CD4-positive, alpha-beta T cell treated with Interleukin-6 for 4 hours (primary cell): ENCODE measurements at places on chromosomes 13 and 19.
A peak's percentile ranks its signal among the peaks of the same experiment; 100 is the strongest.

- no peak for DNase-seq
Measured at GRCh38 chr13:41306271-41307145, 4.6 kb upstream of the NAA16 start.

DNA sequence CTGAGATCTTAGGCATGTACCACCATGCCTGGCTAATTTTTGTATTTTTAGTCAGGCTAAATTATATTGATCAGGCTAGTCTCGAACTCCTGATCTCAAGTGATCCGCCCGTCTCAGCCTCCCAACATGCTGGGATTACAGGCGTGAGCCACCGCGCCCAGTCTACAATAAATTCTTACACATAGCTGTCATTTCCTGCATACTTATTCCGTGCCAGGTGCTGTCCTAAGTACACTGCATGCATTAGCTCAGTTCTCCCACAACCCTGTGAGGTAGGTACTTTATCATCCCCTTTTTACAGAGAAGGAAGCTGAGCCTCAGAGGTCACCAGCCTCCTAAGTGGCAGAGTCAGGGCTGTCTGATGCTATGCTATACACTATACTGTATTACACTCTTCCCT is 7.2 kb upstream of the RHPN2 start:
- DNase-seq = no peak

DNA sequence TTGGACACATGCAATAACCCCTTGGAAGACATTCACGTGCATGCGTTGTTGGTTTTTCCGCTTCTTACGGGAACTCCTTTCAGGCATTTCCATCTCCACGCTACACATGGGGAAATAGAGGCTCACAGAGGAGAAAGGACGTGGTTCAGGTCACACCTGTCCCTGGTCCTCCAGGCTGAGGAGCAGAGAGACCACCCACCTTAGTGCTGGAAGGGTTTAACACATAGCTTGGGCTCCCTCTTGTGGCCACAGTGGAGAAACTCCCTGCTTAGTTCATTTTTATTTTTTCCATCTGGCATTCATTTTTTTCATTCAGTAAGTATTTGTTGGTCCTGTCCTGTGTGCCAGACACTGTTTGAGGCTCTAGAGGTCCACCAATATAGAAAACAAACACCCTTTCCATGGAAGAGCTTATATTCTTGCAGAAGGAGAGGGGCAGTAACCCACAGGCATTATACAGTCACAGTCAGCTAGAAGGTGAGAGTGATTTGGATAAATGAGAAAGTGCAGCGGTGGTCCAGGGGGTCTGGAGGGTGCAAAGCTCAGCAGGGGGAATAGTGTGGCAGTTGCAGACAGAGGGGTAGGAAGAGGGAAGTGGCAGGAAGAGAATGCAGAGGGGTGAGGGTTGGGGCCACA is 24.2 kb upstream of the TTYH1 start:
- DNase-seq = peak; percentile 83

DNA sequence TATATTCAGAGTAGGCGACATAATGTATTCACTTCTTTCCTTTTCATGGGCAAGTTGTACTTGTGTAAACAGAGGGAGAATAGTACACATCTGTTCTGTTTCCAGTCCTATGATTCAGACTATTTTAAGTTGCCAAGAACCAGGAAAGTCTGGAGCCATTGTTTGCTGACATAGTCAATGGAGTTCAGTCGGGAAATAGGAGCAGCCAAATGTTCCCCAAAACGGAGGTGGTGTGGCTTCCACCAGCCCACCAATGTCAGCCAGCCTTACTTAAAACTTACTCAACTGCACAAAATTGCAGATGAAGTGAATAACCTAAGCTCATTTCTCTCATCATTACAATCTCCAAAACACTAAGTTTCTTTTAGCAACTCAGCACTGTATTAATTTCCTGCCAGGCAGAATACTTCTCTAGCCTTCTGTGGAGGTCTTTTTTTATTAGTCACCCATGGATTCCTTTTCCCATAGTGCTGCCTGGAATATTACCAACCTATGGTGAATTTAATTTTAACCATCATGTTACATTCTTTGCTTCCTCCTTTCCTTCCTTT is 22.3 kb upstream of the CSNK1A1L start:
- no peak for DNase-seq

DNA sequence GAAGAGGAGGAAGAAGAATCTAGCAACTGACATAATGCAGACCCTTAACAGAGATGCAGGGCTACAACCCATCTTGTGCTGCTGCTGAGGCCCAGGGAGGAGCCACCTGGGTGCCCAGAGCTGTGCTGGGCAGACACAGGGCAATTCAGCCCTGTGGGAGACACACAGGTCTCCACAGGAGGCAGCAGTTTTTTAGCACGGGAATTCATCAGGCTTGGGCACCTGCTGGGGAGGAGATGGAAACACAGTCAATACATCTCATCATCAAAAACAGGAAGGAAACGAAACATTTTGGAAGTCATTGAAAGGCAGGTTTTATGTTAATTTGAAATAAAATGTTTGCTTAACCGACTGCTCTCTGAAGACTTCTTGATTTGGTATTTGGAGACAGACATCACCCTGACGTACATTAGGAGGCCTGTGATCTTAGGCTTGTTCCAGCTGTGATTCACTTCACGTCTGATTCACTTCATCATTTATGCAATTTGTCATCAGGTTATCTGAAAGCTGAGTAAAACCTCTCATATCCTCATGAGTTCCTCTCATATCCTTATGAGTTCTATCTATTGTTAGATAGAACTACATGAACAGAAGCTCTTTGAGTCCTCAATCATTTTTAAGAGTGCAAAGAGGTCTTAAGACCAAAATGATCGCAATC is 77.4 kb downstream of the CYSLTR2 start:
- DNase-seq = no peak

GRCh38 chr19:6393983-6394412 is 1.0 kb upstream of the GTF2F1 start:
- DNase-seq = peak; percentile 84

DNA sequence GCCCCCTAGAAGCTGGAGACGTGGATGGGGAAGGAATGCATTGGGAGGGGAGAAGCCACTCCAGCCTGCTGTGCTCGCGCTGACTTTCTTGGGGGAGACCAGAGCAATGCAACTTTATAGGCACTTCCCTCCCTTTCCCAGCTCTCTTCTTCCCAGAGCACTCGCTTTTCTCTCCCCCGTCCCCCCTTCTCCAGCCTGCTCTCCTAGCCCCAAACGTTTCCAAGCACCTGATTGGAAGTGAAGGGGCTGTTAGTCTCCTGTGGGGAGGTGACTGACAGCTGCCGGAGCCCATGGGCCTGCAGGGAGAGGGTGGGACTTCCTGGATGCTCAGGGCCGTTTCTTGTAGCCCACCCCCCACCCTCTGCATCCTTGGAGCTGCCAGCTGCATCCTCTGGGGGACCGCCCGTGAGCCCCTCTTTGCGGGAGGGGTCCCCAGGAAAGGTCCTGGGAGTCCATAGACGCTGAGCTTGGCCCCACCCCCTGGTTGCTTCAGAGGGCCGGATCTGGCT is 2.5 kb downstream of the HDGFL2 start:
- no peak for DNase-seq

DNA sequence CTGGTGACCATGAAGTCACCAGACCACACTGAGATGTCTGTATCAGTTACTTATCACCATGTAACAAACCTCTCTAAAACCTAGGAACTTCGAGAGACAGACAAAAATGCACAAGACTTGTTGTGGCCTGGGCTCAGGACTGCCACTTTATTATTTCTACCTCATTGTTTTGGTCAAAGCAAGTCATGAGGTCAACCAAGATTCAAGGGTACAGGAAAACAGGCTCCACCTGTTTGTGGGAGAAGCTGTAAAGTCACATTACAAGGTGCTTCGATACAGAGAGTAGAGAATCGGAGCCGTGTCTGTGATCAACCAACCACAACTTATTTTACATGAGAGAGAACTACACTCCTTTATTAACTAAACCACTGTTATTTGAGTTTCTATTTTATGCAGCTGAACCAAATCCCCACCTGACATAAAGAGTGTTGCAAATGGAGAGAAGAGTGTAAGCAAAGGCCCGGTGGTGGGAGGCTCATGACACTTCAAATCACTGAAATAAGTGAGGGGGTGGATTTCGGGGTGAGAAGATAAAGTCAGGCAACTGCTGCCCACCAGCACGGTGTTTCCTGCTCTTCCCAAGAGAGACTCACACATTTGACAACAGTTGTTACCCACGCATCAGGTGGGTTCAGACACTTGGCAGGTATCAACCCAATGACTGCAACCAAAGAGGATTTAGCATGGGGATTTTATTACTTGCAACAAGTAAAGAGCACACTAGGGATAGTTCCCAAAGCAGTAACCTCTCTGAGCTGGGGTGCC is 39.0 kb upstream of the IGSF23 start:
- DNase-seq = no peak

- DNase-seq = peak; percentile 42
Measured at GRCh38 chr19:50669302-50670101, 20.3 kb downstream of the C19orf81 start.

- DNase-seq = no peak
Measured at GRCh38 chr19:47407417-47407774, 11.9 kb downstream of the MEIS3 start.

GRCh38 chr19:35156673-35157014 is 2.1 kb downstream of the FXYD5 start:
- no peak for DNase-seq

DNA sequence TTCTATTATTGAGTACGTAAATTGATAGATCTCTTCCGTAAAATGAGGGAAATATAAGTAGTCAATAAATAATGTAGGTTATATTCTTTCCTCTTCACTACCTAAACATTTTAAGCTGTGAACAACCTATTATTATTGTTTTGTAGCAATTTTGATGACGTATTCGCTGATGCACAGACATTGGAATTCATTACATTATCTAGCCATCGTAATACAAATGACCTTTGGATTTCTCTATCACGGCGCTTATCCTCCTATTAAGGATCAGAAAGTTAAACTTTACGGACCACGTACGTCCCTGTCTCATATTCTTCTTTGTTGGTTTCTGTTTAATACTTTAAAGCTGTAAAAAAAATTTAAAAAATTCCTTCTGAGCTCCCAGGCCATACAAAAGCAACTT is 264.9 kb downstream of the ITGBL1 start:
- DNase-seq = no peak

DNA sequence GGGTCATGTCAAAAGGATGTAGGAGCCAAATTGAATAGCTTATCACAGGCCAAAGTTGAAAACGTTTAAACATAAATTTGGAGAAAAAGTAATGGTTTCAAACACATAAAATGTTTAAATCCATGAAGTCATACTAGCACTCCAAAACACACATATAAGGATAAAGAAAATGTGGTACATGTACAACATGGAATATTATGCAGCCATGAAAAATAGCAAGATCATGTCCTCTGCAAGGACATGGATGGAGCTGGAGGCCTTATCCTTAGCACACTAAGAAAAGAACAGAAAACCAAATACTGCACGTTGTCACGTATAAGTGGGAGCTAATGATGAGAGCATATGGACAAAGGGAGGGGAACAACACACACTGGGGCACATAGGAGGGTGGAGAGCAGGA is 911.7 kb upstream of the PCDH20 start:
- no peak for DNase-seq

- DNase-seq = peak; percentile 34
Measured at GRCh38 chr13:98930151-98930591, 47.7 kb downstream of the DOCK9 start.

DNA sequence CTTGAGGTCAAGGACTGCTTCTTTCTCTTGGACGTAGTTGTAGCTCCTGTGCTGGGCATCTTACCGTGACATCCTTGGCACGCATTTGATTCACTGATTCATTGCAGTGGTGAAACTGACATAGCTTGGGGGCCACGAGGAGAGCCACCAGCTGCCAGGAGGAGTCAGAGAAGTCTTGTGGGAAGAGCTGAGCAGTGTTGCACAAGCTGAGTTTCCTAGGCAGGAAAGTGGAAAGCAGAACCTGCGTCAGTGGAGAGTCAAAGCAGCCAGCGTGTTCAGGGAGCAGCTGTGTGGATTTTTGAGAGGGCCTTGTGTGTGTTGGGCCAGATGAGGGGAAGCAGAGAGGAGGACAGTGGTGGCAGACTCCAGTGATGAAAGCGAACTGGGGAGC is 5.3 kb upstream of the GPR183 start:
- DNase-seq = no peak

DNA sequence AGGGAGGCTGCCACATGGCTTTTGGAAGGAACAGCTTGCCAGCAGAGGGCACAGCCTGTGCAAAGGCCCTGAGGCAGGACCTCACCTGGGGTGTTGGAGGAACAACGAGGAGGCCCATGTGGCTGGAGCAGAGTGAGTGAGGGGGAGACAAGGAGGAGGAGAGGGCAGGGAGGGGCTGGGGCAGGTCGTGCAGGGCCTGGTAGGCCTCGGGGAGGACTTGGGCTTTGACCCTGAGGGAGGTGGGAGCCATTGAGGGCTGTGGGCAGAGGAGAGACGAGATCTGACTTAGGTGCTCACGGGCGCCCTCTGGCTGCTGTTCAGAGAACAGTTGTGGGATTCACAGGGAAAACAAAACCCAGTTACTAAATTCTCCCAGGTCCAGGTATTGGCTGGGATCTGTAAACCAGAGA is 25.2 kb downstream of the ZNRF4 start:
- DNase-seq = peak; percentile 30

DNA sequence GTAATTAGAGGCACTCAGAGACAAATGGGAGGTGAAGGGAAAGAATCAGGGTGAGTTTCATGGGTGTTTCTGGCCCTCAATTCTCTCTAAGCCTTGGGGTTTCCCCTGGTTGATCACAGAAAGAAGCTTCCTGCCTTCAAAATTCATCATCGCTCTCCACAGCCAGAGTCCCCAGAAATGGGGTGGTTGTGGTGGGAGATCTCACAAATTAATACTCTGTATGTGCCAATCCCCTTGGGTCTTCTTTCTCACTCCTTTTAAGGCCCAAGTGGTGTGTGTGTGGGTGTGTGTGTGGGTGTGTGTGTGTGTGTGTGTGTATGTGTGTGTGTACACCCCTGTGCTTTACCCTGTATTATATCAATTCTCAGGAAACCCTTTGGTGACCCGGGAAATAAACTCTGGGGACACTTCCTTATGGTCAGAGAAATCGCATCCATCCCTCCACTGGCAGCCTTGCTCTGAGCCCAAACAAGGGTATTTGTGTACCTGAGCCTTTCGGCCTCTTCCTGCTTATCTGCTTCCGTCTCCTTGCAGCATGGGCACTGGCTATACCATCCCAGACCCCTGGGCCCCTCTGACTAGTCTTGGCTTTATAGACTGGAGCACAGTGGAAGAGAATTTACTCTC is 2.8 kb upstream of the FCGBP start:
- DNase-seq = peak; percentile 36

- DNase-seq = peak; percentile 16
Measured at GRCh38 chr19:42634409-42635232, 39.9 kb upstream of the CEACAM8 start.

DNA sequence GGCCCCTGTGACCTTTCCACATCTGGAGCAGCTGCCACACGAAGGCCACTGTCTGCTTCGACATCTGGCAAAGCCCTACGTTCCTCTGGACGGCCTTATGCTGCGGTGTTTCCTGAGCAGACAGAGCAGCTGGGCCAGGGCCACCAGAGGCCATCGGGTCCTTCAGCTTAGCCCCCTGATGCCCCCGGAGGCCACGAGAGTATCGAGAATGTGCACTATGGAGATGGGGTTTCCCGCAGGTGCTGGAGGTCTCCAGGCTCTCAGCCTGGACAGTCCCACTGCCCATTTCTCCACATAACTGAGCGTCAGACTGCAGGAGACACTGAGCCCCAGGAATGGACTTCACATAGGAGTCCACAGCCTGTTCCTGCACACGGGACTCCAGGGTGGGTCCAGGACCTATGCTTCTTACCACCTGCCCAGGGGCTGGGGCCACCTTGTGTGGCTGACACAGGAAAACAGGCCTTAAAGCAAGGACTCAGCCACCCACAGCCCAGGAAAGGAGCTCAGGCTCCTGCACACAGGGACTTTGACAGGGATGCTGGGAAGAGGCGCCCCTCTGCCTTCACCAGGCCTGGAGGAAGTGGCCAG is 80.7 kb downstream of the SLC7A1 start:
- no peak for DNase-seq
